Hepatocyte (in vitro differentiated cells): ENCODE measurements at places on chromosomes 11 and 22. TPM values are rescaled to one million over a fixed set of nuclear protein-coding genes. Genes with fewer than 3 reads are reported as not detected.
A peak's percentile ranks its signal among the peaks of the same experiment; 100 is the strongest.

DNA sequence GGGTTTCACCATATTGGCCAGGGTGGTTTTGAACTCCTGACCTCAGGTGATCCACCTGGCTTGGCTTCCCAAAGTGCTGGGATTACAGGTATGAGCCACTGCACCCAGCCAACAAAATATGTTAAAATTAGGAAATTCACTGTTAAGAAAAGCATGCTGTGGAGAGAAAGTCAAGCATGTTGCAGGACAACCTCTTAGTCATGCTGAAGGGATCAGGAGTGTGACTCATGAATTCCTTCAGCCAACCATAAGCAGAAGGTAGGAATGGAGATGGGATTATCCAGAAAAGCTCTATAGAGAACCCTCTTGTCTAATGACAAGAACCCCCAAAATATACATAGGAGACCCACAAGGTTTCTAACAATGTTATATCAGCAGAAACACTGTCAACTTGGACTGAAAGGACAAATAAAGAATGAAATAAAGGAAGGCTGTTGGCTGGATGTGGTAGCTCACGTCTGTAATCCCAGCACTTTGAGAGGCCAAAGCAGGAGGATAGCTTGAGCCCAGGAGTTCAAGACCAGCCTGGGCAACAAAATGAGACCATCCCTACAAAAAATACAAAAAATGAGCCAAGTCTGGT, 16.0 kb downstream of the MRTFA start:
- DNase-seq = no peak
- H3K4me3 ChIP-seq = no peak overlapping the region
- H3K4me1 ChIP-seq = no peaks in the 10 kb centered on the region
- H3K36me3 ChIP-seq = no peaks in the 10 kb centered on the region
- no peak overlapping the region for H3K27ac ChIP-seq
- no peaks in the 10 kb centered on the region for H3K27me3 ChIP-seq

The EML3 gene
- 18.3 and 21.6 TPM in 2 replicates for total RNA-seq

The TOMM22 gene
- 57.7 and 76.3 TPM in 2 replicates for total RNA-seq

The NPAS4 gene
- total RNA-seq = 0.60 TPM in 1 of 2 replicates, not detected in the other

DNA sequence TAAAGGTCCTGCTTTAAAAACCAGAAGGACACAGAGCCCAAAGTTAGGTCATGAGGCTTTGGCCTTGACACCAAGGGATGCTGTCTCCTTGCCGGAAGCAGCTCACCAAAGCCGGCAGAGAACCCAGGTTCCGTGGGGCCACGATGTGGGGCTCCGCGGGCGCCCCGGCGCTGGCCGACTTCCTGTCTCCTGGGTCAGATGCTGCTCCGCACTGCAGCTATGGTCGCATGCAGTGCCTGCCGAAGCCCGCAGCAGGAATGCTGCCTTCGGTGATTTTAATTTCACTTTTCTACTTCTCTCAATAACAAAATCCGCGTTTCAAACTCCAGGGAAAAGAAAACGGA, 454 bp upstream of the OTUB1 start:
- peak overlapping the region; percentile 91 for H3K4me3 ChIP-seq
- H3K27ac ChIP-seq = peak overlapping the region; percentile 97
- no peaks in the 10 kb centered on the region for H3K36me3 ChIP-seq
- H3K27me3 ChIP-seq = no peaks in the 10 kb centered on the region

The TPST2 gene
- 36.8 and 39.9 TPM in 2 replicates for total RNA-seq

The KCNJ1 gene
- not detected in 2 replicates for total RNA-seq

The IMMP1L gene
- total RNA-seq = 8.0 and 17.0 TPM in 2 replicates

The MS4A6E gene
- total RNA-seq = not detected in 2 replicates

DNA sequence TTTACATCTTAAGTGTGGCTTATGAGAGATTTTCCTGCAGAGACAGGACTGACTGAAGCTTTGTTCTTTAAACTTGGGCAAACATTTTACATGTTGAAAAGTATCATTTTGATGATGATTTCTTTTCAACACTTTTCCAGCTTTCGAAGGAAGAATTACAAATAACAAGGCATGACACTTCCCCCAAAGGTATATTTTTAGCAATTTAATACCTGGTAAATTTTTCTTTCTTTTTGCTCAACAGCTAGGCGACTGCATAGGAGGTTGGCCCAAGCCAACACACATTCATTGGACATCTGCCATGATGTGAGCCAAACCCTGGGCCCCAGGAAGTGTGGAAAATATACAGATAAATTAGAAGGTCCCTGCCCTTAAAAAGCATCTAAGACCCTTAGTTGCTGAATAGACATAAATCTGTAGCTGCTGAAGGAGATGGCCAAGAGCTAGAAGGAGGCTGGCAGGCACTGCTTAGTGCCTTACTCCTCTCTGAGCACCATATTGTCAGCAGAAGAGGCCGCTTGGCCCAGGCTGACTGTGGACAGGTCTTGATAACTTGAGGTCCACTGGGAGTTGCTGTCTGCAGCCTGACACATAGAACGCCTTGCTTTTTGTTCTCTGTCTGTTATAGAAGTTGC, 53.3 kb upstream of the CD44 start:
- no peak overlapping the region for H3K4me3 ChIP-seq
- H3K27me3 ChIP-seq = no peaks in the 10 kb centered on the region
- DNase-seq = no peak
- no peak overlapping the region for H3K27ac ChIP-seq

The ZMAT5 gene
- total RNA-seq = 18.2 and 25.7 TPM in 2 replicates

- no peaks in the 10 kb centered on the region for H3K36me3 ChIP-seq
- no peak overlapping the region for H3K4me3 ChIP-seq
- no peaks in the 10 kb centered on the region for H3K4me1 ChIP-seq
- H3K27ac ChIP-seq = no peak overlapping the region
- no peak for DNase-seq
- no peaks in the 10 kb centered on the region for H3K27me3 ChIP-seq
These were observed 204.0 kb downstream of the BRD1 start for GRCh38 chr22:49623715-49624114.

The FOLR2 gene
- total RNA-seq = 0.48 and 4.3 TPM in 2 replicates

GRCh38 chr11:40338739-40339138, 1120.7 kb downstream of the LRRC4C start:
- H3K4me1 ChIP-seq = no peaks in the 10 kb centered on the region
- no peaks in the 10 kb centered on the region for H3K27me3 ChIP-seq
- no peak overlapping the region for H3K4me3 ChIP-seq
- DNase-seq = no peak
- no peak overlapping the region for H3K27ac ChIP-seq

- DNase-seq = peak; percentile 85
- H3K27ac ChIP-seq = peak overlapping the region; percentile 90
- H3K4me3 ChIP-seq = no peak overlapping the region
- H3K4me1 ChIP-seq = peaks cover 38% of the 10 kb centered on the region
- H3K36me3 ChIP-seq = no peaks in the 10 kb centered on the region
These were observed 1.6 kb upstream of the BCR start for GRCh38 chr22:23178512-23179254.

The MAP6 gene
- 2.2 and 3.8 TPM in 2 replicates for total RNA-seq

GRCh38 chr11:31805037-31805628, 6.0 kb downstream of the PAX6 start:
- no peak overlapping the region for H3K4me3 ChIP-seq
- H3K27me3 ChIP-seq = peaks cover 100% of the 10 kb centered on the region
- H3K36me3 ChIP-seq = no peaks in the 10 kb centered on the region
- no peak overlapping the region for H3K27ac ChIP-seq
- DNase-seq = no peak
- peaks cover 14% of the 10 kb centered on the region for H3K4me1 ChIP-seq

- H3K27ac ChIP-seq = no peak overlapping the region
- no peaks in the 10 kb centered on the region for H3K36me3 ChIP-seq
- peaks cover 5% of the 10 kb centered on the region for H3K4me1 ChIP-seq
- no peak overlapping the region for H3K4me3 ChIP-seq
These were observed 253.8 kb upstream of the CADM1 start for GRCh38 chr11:115758011-115758410.

The BACE1 gene
- 17.9 and 22.6 TPM in 2 replicates for total RNA-seq

- no peaks in the 10 kb centered on the region for H3K27me3 ChIP-seq
- DNase-seq = no peak
- no peak overlapping the region for H3K4me3 ChIP-seq
- no peaks in the 10 kb centered on the region for H3K36me3 ChIP-seq
- no peaks in the 10 kb centered on the region for H3K4me1 ChIP-seq
These were observed 216.1 kb upstream of the NTM start for GRCh38 chr11:131154351-131154750.

- H3K27me3 ChIP-seq = no peaks in the 10 kb centered on the region
- H3K4me1 ChIP-seq = peaks cover 6% of the 10 kb centered on the region
- H3K36me3 ChIP-seq = no peaks in the 10 kb centered on the region
- no peak overlapping the region for H3K4me3 ChIP-seq
- no peak for DNase-seq
These were observed 124.3 kb downstream of the ARHGAP20 start for GRCh38 chr11:110587972-110588371.

- H3K27me3 ChIP-seq = no peaks in the 10 kb centered on the region
- H3K4me1 ChIP-seq = peaks cover 6% of the 10 kb centered on the region
These were observed 1.4 kb downstream of the UCP2 start for GRCh38 chr11:73981051-73981805.

- H3K27ac ChIP-seq = no peak overlapping the region
- H3K27me3 ChIP-seq = no peaks in the 10 kb centered on the region
These were observed 14.9 kb downstream of the NCR3LG1 start for GRCh38 chr11:17366495-17366894.

The RASL10A gene
- total RNA-seq = 0.33 and 1.7 TPM in 2 replicates

GRCh38 chr11:12274558-12275197, 102.7 kb upstream of the PARVA start:
- no peak overlapping the region for H3K27ac ChIP-seq
- DNase-seq = no peak
- no peaks in the 10 kb centered on the region for H3K36me3 ChIP-seq
- no peak overlapping the region for H3K4me3 ChIP-seq

DNA sequence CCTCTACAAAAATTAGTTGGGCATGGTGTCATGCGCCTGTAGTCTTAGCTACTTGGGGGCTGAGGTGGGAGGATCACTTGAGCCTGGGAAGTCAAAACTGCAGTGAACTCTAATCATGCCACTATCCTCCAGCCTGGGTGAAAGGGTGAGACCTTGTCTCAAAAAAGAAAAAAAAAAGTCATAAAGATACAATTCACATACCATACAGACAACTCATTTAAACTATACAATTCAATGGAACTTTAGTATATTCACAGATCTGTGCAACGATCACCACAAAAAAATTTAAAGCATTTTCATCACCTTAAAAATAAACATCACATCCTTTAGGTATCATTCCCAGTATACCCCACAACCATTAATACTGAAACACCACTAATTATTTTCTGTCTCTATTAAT, 201.2 kb downstream of the PGR start:
- H3K27ac ChIP-seq = no peak overlapping the region
- no peaks in the 10 kb centered on the region for H3K4me1 ChIP-seq
- H3K36me3 ChIP-seq = no peaks in the 10 kb centered on the region
- H3K27me3 ChIP-seq = no peaks in the 10 kb centered on the region
- no peak overlapping the region for H3K4me3 ChIP-seq

- no peak overlapping the region for H3K4me3 ChIP-seq
- no peaks in the 10 kb centered on the region for H3K36me3 ChIP-seq
- H3K4me1 ChIP-seq = peaks cover 38% of the 10 kb centered on the region
- no peaks in the 10 kb centered on the region for H3K27me3 ChIP-seq
- peak; percentile 80 for DNase-seq
These were observed 8.7 kb upstream of the C1QTNF6 start for GRCh38 chr22:37196539-37197450.

The POLA2 gene
- total RNA-seq = 2.5 and 4.1 TPM in 2 replicates

- no peaks in the 10 kb centered on the region for H3K36me3 ChIP-seq
- H3K4me1 ChIP-seq = no peaks in the 10 kb centered on the region
- peaks cover 5% of the 10 kb centered on the region for H3K27me3 ChIP-seq
These were observed 8.7 kb downstream of the PNPLA5 start for GRCh38 chr22:43883012-43883661.

DNA sequence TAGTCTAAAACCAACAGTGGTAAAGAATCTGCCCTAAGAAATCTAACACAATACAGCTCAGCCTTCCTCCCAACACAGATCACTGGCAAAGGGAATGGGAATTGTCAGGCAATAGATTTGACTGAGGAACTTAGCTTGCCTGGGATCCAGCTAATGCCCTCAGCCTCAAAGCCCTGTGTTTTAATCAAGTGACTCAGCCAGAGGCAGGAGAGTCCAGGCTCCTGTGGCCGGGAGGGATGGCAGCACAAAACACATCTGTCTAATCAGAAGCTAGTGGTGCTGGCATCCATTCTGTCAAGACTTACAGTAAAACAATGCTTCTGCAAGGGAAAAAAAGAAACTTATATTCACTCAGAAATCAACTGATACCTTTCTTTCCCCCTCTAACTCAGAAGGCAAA, 5.6 kb downstream of the SYTL2 start:
- peaks cover under 1% of the 10 kb centered on the region for H3K4me1 ChIP-seq
- no peak overlapping the region for H3K27ac ChIP-seq
- H3K27me3 ChIP-seq = no peaks in the 10 kb centered on the region
- H3K4me3 ChIP-seq = no peak overlapping the region

The C11orf42 gene
- not detected in 2 replicates for total RNA-seq

The ZNF202 gene
- total RNA-seq = 5.7 and 9.0 TPM in 2 replicates

DNA sequence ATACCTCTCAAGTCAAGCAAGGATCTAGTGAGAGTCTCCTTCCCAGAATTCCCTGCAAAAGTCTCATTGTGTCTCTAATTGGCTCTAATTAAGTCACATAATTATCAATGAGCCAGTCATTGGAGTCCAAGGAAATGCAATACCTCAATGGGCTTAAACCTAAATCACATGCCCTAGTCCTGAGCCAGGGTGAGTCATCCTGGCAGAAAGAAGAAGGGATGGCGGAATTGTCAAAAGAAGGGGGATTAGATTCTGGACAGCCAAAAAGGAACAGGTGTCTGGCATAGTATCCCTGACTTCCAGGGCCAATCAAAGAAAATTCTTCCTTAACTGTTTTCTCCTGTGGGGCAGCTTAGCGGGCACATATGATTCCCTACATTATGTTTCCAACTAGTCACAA, 25.1 kb upstream of the LDLRAD3 start:
- H3K36me3 ChIP-seq = no peaks in the 10 kb centered on the region
- no peak overlapping the region for H3K4me3 ChIP-seq
- H3K4me1 ChIP-seq = no peaks in the 10 kb centered on the region
- DNase-seq = no peak
- peak overlapping the region; percentile 30 for H3K27ac ChIP-seq
